ENCODE measurements at places on chromosomes 16 and 17.

DNA sequence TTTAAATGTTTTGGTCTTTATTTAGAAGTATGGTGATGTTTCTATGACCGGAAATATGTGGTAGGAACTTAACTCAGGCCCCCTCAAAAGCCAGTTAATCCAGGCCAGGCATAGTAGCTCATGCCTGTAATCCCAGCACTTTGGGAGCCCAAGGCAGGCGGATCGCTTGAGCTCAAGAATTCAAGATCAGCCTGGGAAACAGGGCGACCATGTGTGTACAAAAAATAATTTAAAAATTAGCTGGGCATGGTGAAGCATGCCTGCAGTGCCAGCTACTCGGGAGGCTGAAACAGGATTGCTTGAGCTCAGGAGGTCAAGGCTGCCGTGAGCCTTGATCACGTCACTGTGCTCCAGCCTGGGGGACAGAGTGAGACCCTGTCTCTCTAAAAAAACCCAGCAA, 10.3 kb downstream of the RSL1D1 start:
- no peak for DNase-seq

GRCh38 chr17:30823421-30823820, 1.1 kb downstream of the CRLF3 start:
- no peak for DNase-seq

- no peak for DNase-seq
Observed at GRCh38 chr17:49439673-49440571, 25.2 kb upstream of the PHB1 start.

- DNase-seq, result peak; percentile 84
Observed at GRCh38 chr17:61411261-61412142, 11.9 kb downstream of the TBX2 start.

GRCh38 chr17:32226886-32227285, 38.7 kb upstream of the RHBDL3 start:
- no peak for DNase-seq

DNA sequence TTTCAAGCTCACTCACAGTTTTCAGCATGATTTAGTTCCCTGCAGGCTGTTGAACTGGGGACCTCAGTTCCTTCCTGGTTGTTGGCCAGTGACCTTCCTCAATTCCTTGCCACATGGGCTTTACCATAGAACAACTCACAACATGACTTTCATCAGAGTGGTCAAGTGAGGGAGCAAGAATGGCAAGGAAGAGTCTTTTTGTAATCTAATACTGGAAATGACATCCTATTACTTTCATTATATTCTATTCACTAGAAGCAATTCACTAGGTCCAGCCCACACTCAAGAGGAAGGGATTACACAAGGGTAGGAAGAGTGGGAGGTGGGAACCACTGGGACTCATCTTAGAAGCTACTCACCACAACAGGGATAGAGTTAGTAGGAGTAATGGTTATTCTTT, 57.6 kb downstream of the SYT17 start:
- no peak for DNase-seq

DNA sequence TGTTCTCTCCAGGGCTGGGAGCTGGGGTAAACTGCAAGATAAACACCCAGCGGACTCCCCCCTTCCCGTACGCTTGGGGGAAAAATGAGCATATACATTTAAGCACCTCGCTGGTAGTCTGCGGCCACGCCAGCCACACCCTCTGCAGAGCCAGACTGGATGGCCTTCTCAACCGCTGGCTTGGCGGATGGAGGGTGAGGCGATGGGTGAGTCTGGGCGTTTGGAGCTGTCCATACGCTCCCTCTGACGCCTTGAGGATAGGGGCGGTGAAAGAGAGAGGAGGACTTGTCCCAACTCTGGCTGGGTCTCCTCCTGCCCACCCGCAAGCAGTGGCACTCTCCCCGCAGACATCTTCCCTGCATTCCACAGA, 1.0 kb downstream of the ITGA3 start:
- DNase-seq, result no peak

DNA sequence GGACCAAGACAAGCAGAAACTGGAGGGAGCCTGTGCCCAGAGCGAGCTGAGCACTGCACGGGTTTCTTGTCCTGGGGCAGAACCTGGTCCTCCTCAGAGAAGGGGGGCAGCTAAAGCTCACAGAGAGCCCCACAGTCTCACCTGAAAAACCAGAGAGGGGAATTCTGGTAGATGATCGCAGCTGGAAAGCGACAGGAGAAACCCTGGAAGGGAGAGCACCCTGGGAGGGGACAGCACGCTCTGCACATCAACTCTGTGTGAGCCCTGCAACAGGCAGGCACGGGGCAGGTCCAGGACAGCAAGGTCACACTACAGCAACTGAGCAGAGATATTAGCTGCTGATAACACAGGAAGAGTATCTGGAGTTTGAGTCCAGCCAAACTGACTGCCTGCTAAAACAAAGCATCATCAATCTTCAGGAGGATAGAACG, 18.2 kb downstream of the ZCCHC14 start:
- DNase-seq, result no peak

- peak; percentile 61 for DNase-seq
Observed at GRCh38 chr17:59620518-59621259, 994 bp downstream of the CLTC start.

DNA sequence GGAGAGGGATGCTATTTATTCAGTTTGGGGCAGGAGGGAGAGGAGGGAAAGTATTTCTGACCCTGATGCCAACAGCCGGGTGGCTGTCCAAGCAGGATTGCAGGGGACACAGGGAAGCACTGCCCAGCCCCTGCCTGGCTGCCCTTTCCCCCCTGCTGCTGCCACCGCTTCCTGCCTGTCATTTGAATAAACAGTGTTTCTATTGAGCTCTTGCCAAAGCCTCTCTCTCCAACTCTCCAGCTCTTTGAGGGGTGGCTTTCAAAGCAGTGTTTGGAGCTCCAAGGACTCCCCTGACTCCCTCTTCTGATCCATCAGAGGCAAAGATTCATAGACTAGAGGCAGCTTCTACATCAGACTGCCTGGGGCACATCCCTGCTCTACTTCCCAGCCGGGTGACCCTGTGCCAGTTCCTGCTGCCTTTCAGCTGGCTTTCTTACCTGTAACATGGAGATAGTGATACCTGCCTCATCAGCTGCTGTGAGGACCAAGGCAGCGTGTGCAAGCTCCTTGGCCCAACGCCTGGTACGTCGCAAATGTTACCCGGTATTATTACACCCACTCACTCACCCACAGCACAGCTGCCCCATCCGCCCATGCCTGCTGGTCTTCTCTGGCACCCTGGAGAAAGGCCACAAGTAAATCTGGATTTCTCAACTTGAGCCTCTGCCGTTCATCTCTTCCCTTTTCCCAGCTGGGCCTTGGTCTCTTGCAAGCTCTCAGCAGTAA, 9.5 kb downstream of the PROCA1 start:
- DNase-seq, result no peak

- DNase-seq, result no peak
Observed at GRCh38 chr16:76748461-76749348, 442.3 kb upstream of the MON1B start.

GRCh38 chr17:27939474-27940465, 46.6 kb upstream of the LYRM9 start:
- DNase-seq, result no peak

DNA sequence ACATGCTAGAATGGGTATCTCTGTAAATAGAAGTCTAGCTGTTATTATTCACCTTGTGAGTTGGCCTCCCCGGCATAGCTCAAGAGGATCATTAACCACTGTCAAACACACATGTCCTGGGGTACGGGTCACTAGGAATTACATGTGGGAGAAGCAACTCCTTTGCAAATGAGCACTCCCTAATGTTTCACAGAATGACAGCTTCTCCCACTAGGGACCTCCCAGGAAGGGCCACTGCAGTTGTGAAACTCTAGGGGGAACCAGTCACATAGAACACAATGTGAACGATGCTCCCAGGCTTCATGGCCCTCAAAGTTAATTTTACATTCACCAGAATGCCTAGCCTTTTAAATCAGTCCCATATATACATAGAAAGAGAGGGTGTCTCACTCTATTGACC, 12.4 kb upstream of the ZNF19 start:
- no peak for DNase-seq

GRCh38 chr17:542943-543342, 171.7 kb downstream of the VPS53 start:
- no peak for DNase-seq

GRCh38 chr17:6075845-6076244, 5.7 kb downstream of the WSCD1 start:
- no peak for DNase-seq

- no peak for DNase-seq
Observed at GRCh38 chr17:6420173-6420641, 14.7 kb downstream of the AIPL1 start.

- no peak for DNase-seq
Observed at GRCh38 chr16:20683812-20684211, 13.7 kb downstream of the ACSM1 start.

DNA sequence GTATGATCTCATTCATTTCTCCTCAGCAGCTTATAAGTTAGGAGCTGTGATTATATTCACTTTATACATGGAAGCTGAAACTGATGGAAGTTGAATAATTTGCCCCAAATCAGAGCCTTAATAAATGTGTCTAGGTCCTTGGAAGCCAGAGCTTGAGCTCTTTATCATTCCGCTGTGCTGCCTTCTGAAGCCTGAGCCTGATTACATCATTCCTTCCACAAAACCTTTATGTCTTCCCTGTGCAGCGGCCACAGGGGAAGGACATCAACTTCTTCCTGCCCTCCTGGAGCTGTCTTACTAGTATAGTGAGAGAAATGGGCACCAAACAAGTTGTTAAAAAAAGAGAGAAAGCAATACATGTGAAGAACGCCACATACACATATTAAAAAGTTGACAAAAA, 6.8 kb downstream of the TNRC6C start:
- DNase-seq, result no peak

DNA sequence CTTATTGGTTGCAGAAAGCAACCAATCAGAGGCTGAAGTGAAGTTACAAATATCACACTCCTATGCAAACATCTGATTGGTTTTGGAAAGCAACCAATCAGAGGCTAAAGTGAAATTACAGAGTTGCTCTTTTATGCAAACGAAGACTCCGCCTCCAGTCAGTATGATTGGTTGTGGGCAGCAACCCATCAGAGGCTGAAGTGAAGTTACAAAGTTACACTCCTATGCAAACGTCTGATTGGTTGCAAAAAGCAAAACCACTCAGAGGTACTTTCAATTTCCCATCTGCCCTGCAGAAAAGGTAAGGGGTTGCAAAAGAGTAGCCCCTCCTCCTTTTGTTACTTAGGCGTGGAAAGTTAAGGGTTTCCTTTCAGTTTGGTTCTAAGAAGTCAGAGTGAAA, 697.3 kb downstream of the MAF start:
- no peak for DNase-seq

GRCh38 chr17:17506181-17506741, 10.1 kb upstream of the RASD1 start:
- DNase-seq, result peak; percentile 37

DNA sequence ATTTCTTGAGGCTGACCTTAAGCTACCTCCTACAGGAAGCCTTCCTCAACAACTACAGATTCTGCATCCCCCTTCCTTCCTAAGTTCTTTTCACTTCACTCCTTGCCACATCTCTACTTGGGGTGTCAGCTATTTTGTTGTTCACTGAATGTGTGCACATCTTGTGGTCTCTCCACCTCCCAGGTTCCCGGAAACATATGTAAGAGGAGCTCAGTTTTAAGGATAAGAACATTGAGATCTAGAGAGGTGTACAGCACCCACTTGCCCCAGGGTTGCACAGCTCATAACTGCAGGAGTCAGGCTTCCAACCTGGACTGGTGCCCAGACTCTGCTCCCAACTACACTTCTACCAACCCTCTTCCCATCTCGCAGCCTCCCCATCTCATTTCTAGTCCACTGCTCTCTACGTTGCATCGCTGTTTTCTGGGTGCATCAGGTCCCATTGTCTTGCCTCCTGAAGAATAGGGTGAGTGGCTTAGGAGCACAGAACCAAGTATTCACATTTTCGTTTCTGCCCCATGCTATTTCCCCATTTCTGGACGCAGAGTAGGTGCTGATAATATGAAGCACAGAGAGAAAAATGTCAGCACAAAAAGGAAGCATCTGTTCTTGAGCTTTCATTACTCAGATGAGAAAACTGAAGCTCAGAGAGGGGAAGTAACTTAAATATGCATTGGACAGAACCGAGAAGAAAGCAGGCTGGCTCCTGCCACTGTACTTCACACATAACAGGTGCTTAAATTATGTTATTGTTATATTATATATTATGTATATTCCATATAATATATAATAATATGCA, 292.0 kb upstream of the CCL2 start:
- DNase-seq, result no peak

DNA sequence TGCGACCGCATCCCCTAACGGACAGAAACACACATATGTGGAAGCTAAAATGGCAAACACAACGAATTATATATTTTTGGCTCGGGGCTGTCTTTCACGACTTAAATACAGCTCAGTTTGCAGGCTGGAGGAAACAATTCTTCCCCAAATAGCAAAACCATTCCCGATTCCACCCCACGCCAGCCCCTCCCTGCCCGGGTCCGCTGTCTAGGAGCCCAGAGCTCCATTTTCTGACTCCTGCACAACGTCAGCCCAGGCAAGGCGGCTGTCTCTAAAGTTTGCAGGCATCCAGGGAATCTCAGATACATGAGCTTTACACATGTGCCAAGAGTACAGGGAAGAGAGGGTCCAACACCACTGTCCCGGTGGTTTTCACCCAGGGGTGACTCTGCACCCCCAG, 110.5 kb downstream of the ADCY9 start:
- no peak for DNase-seq

GRCh38 chr16:72876981-72877373, 171.0 kb downstream of the ZFHX3 start:
- DNase-seq, result no peak

GRCh38 chr17:10612957-10613744, 44.0 kb downstream of the MYH3 start:
- no peak for DNase-seq

GRCh38 chr17:9566067-9566466, 9.6 kb downstream of the STX8 start:
- no peak for DNase-seq

GRCh38 chr17:40108970-40109824, 8.8 kb upstream of the NR1D1 start:
- DNase-seq, result no peak

- no peak for DNase-seq
Observed at GRCh38 chr17:5047446-5047845, 12.2 kb upstream of the SLC52A1 start.

- no peak for DNase-seq
Observed at GRCh38 chr16:67860589-67861398, 12.1 kb upstream of the EDC4 start.

GRCh38 chr17:34556384-34556783, 23.0 kb upstream of the TMEM132E start:
- DNase-seq, result no peak
